ENCODE measurements at places on chromosomes 13 and 19.

DNA sequence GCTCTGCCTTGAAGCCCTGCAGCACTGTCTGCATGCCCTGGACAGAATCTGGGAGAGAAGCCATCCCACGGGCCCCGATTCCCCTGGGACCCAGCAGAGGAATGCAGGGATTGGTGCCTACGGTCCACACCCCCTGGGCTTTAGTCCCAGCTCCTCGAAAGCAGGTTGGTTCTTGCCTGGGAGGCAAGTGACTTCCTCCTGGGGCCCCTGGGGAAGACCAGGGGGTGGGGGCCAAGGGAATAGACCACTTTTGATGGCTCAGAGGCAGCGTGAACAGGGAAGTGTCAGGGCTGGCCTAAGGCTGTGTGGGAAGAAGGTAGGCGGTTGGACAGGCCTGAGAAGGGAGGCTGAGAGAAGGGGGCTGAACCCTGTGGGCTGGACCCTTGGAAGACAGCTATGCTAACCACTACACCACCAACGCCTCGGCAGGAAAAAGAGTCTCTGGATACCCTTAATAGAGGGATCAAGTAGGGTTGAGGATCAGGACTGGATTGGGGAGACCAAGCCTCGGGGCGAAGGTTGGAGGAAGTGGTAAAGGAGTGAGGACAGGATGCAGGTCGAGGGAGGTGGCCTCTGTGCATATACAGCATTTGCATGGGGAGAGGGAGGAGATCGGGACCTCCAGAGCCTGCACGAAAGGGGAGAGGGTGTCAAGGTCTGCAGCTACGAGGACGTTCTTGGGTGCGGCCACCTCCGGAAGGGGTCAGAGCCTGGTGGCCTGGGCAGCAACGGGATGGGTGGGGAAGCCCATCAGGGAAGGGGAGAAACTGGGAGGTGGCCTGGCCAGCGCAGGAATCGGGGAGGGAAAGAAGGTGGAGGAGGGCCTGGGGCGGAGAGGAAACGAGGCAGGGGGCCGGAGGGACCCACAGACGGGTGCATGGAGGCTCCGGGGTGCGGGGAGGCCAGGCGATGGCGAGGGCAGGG, 709 bp downstream of the DPP9 start:
- no peak for DNase-seq

DNA sequence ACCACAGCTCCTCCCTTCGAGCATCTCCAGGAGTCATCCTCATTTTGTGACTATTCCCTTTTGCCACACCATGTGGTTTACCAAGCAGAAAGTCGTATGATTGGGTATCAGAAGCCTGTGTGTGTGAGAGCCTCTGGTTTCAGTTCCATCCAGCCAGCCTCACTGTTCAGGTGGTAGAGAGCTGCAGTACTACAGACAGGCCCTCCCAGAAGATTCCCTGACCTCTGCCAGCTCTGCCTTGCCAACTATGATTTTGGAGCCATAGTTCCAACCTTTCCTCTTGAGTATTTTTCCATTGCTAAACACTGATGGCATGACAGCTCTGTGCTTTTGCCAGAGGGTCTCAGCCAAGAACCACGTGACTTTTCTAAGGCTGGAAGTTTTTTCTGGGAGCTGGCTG, 82.5 kb downstream of the DHRS12 start:
- no peak for DNase-seq

GRCh38 chr19:10797541-10798256, 38.3 kb downstream of the TMED1 start:
- peak; percentile 80 for DNase-seq

DNA sequence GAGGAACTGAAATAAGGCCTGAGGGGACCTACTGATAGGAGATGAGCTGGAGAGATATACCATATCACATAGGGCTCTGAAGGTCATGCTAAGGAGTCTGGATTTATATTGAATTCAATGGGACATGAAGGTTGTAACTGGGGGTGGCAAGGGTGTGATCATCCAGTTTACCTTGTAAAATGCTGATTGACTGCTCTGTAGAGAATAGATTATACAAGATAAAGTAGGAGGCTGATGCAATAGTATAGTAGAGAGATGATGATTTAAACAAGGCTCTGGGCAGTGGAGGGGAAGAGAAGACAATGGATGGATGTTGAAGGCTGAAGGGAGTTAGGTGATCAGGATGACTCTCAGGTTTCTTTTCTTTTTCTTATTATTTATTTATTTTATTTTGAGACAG, 18.0 kb upstream of the PAN3 start:
- no peak for DNase-seq

DNA sequence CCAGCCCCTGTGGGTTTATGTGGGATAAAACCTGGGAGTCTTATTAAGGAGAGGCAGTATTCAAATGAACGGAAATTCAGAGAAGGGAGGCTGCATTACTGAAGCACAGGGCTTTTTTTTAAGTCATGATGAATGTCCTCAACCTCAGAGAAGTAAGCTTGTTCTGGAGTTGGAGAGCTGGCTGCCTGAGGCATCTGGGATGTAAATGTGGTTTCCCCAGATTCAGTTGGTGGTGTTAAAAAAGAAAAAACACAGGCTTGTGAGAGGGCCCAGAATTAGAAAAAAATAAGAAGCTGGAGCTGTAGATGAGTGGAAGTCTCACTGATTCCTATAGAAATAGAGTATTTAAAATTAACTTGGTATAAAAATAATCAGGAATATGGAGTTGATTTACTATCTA, 64.0 kb upstream of the GPR12 start:
- no peak for DNase-seq

DNA sequence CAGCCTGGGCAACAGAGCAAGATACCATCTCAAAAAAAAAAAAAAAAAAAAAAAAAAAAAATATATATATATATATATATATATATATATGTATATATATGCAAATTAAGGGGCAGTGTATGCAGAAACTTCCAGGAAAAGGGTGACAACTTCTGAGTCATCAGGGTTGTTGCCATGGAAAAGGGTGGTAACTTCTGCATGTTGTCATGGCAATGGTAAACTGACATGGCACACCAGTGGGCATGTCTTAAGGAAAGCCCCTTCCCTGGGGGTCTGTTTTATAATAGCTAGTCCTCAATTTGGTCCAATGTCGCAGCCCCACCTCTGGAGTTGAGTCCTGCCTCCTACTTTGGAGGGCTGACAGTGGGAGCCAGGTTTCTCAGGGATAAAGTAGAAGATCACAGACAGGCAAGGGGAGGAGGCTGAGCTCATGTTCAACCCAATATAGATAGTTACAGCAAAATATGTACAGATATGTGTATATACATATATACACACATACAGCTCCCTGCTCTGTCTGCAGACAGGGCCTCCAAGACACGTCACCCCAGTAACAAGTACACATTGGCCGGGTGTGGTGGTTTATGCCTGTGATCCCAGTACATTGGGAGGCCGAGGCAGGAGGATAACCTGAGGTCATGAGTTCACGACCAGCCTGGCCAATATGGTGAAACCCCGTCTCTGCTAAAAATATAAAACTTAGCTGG, 7.2 kb upstream of the FCHO1 start:
- DNase-seq = no peak

- DNase-seq = peak; percentile 39
These were observed 8.3 kb downstream of the TNFRSF19 start for GRCh38 chr13:23578411-23579071.

All from stimulated activated CD4-positive, alpha-beta T cell treated with anti-CD3 and anti-CD28 coated beads, TNF-alpha, amount 100 ng/mL, for 4 hours (primary cell).